ENCODE measurements at places on chromosomes 16 and 17.

- H3K27ac ChIP-seq: no peak overlapping the region
- H3K27me3 ChIP-seq: no peaks in the 10 kb centered on the region
- no peak for DNase-seq
- no peaks in the 10 kb centered on the region for H3K36me3 ChIP-seq
- H3K4me1 ChIP-seq: peaks cover 12% of the 10 kb centered on the region
These were observed 30.5 kb downstream of the SMPD3 start for GRCh38 chr16:68417711-68418301.

GRCh38 chr16:19555938-19556771 is 652 bp downstream of the VPS35L start:
- DNase-seq: peak; percentile 11
- H3K27me3 ChIP-seq: no peaks in the 10 kb centered on the region
- peaks cover 6% of the 10 kb centered on the region for H3K4me1 ChIP-seq
- peak overlapping the region; percentile 87 for H3K4me3 ChIP-seq

DNA sequence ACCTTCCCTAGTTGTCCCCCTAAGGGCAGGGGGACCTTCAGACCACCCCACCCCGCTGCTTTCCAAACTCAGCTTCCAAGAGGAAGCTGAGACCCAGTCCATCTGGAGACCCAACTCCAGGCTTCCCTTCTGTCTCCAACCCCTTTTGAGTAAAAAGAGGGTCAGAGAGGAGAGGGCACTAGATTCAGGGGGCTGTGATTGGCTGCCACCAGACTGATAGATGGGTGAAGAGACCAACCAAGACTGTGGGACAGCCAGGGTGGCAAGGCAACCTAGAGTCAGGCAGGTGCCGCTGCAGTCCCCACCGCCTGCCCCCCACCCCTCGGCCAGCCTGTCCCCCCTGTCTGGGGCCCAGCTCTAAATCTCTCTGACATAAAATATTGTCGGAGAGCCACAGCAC is 92.5 kb downstream of the SDK2 start:
- H3K27ac ChIP-seq: no peak overlapping the region
- H3K4me1 ChIP-seq: no peaks in the 10 kb centered on the region
- H3K27me3 ChIP-seq: peaks cover 10% of the 10 kb centered on the region
- H3K4me3 ChIP-seq: no peak overlapping the region
- no peak for DNase-seq
- no peaks in the 10 kb centered on the region for H3K36me3 ChIP-seq

DNA sequence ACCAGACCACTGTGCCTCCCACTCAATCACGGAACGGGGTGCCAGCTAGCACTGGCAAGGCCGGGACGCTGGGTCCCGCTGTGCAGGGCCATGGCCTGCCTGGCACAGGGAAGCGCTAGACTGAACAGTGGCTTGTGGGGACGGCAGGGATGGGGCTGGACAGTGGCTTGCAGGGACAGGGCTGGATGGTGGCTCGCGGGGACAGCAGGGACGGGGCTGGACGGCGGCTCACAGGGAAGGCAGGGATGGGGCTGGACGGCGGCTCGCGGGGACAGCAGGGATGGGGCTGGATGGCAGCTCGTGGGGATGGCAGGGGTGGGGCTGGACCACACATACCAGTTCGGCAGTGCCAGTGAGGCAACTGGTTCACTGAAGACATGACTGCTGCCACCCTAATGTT is 32.6 kb downstream of the LMF1 start:
- H3K27me3 ChIP-seq: no peaks in the 10 kb centered on the region
- H3K4me3 ChIP-seq: no peak overlapping the region
- no peaks in the 10 kb centered on the region for H3K4me1 ChIP-seq
- H3K36me3 ChIP-seq: peaks cover 33% of the 10 kb centered on the region
- DNase-seq: no peak
- no peak overlapping the region for H3K27ac ChIP-seq

DNA sequence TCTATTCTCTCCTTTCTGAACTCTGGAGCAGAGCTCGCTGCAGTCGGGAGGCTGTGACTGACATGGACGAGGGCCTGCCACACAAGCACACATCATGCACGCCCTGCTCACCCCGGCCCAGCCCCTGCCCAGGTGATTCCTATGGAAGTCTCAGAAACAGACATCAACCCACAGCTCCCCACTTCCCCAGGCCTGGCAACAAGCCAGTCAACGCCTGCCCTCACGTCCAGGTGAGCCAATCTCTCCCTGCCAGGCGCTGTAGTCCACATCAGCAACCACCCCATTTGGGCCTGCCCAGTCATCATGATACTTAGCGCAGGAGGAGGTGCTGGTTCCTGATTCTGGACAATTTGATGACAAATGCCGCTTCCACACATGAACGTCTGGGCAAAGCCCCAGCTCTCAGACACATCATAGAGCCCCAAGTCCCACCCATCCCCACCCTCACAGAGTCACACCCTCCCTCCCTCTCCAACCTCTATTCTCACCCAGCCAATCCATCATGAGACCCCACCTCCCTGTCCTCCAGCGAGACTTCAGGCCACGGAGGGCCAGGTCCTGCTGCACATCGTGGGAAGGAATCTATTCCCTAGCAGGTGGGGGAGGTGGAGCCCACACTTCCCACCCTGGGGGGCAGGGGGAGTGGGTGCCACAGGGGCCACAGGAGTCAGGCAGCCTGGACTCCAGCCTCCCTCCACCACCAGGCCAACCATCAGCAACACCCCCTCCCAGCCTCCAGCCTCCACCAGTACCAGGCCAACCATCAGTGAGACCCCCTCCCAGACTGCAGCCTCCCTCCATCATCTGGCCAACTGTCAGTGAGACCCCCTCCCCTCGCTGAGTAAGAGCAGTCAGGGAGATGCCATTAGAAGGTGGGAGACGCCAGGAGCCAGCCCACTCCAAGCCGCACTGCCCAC is 33.7 kb upstream of the GSG1L start:
- no peak overlapping the region for H3K27ac ChIP-seq
- H3K36me3 ChIP-seq: peaks cover 8% of the 10 kb centered on the region
- H3K27me3 ChIP-seq: no peaks in the 10 kb centered on the region
- no peaks in the 10 kb centered on the region for H3K4me1 ChIP-seq

DNA sequence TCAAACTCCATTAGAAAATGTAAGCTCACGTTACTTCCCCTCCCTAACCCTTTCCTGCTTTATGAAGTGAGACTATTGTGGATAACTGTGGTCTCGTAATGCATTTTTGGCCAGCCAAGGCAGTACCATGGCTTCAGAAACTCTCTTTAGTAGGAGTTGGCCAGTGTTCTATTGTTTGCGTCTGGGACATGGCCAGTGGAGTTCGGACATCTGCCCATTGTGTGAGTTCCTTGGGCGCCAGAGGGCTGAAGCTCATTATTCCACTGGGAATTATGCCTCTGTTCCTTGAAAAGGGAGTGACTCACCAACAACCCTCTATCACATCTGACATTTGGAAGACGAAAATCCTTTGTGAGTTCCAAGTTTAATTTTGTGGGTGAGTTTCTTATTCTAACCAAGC is 319.5 kb upstream of the SOX9 start:
- no peak overlapping the region for H3K27ac ChIP-seq
- H3K4me1 ChIP-seq: peaks cover 24% of the 10 kb centered on the region
- no peak for DNase-seq
- H3K36me3 ChIP-seq: peaks cover 5% of the 10 kb centered on the region
- no peaks in the 10 kb centered on the region for H3K27me3 ChIP-seq

- peaks cover 6% of the 10 kb centered on the region for H3K27me3 ChIP-seq
- no peaks in the 10 kb centered on the region for H3K36me3 ChIP-seq
- H3K4me1 ChIP-seq: peaks cover 10% of the 10 kb centered on the region
- no peak for DNase-seq
- H3K27ac ChIP-seq: no peak within 1 kb of the TSS
These were observed at the start of gene EVPL for GRCh38 chr17:76027159-76027839. Gene EVPL, minus strand, starts transcription at chr17:76027306. Its CDS starts 108 bp downstream, at chr17:76027198.

DNA sequence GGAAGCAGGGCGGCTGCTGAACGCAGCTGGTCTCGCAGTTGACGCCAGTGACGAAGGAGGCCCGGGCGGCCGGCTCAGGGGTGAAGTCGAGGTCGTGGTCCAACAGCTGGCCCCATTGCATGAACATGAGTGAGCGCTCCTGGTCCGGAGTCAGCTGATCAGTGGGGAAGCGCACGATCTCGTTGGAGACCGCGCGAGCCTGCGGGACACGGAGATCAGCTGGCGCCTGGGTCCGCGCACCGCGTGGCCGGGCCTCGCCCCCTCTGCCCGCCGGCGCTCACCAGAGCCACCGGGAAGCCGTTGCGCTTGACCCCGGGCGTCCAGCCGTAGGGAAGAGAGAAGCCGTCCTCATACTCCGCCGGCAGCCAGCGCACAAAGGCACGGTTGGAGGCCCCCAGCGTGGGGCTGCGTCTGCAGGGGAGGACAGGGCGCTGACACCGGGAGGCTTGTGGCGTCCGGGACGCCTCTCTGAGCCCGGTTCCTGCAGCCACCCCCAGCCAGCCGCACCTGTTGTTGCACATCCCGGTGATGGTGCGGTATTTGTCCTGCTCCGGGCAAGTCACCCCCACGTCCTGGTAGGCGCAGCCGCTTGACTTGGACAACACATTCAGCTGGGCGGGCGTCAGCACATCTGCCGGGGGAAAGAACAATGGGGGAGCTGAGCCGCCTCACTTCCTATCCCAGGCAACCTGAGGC is 1.6 kb downstream of the MPO start:
- DNase-seq: no peak
- peaks cover 32% of the 10 kb centered on the region for H3K27me3 ChIP-seq
- H3K4me1 ChIP-seq: no peaks in the 10 kb centered on the region

DNA sequence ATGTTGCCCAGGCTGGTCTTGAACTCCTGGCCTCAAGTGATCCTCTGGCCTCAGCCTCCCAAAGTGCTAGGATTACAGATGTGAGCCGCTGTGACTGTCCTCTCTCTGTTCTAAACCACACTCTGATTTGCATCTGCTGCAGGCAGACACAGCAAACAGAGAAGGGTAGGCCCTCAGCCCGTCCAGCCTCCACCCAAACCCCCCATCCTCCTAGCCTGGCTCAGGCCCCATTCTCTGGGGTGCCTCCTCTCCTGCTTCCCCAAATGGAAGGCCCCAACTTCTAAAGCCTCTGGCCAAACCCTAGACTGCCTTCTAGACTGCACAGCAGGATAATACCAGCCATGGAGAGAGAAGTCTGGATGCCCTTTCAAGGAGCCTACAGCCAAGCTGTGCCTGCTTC is 4.1 kb upstream of the GFAP start:
- no peak for DNase-seq
- no peaks in the 10 kb centered on the region for H3K36me3 ChIP-seq
- no peak overlapping the region for H3K4me3 ChIP-seq
- peaks cover 52% of the 10 kb centered on the region for H3K27me3 ChIP-seq
- H3K27ac ChIP-seq: no peak overlapping the region

DNA sequence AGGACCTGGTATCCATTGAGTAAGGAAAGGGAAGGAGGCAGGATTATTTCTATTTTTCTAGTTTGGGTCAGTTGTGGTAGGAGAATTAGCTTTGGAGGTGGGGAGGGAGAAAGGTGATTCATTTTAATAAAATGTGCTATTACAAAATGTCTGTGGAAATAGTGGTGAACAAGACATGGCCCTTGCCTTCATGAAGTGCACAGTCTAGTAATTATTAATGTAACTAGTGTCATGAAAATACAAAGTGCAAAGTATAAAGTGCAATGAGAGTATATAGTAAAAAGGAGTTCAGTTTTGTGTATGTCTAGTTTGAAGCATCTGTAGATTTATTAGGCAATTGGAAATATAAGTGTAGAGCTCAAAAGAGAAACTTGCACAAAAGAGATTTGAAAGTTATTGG is 11.9 kb downstream of the NFATC3 start:
- H3K27ac ChIP-seq: no peak overlapping the region
- no peaks in the 10 kb centered on the region for H3K27me3 ChIP-seq
- peaks cover 17% of the 10 kb centered on the region for H3K4me1 ChIP-seq
- no peak overlapping the region for H3K4me3 ChIP-seq

- no peaks in the 10 kb centered on the region for H3K27me3 ChIP-seq
- peaks cover 15% of the 10 kb centered on the region for H3K36me3 ChIP-seq
- no peak overlapping the region for H3K4me3 ChIP-seq
- DNase-seq: no peak
- H3K4me1 ChIP-seq: peaks cover 10% of the 10 kb centered on the region
- H3K27ac ChIP-seq: peak overlapping the region; percentile 84
These were observed 27.3 kb downstream of the TXNDC11 start for GRCh38 chr16:11715246-11715947.

- DNase-seq: no peak
- H3K27me3 ChIP-seq: peaks cover 15% of the 10 kb centered on the region
- no peak overlapping the region for H3K27ac ChIP-seq
These were observed 24.7 kb downstream of the DNAI2 start for GRCh38 chr17:74298778-74299177.

GRCh38 chr16:73387979-73388378 is 340.1 kb upstream of the ZFHX3 start:
- no peak for DNase-seq
- no peaks in the 10 kb centered on the region for H3K4me1 ChIP-seq
- no peaks in the 10 kb centered on the region for H3K36me3 ChIP-seq
- H3K27me3 ChIP-seq: peaks cover 53% of the 10 kb centered on the region

DNA sequence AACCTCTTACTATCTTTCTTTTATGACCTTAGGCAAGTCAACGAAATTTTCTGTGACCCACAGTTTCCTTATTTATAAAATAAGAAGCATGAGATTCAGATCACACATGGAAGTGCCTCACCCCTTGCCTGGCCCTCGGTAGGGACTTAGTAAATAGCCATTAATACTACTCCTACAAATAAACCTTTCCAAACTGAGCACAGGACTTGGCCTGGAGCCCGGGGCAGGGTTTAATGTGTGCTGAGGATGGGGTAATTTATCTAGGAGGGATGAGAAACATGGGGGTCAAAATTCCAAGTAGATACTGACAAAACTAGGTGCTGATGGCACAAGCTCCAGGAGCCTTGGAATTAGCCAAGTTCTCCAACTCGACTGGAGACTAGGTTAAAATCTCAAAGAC is 35.0 kb downstream of the PITPNC1 start:
- peaks cover 7% of the 10 kb centered on the region for H3K36me3 ChIP-seq
- DNase-seq: no peak
- no peaks in the 10 kb centered on the region for H3K27me3 ChIP-seq
- H3K27ac ChIP-seq: no peak overlapping the region
- H3K4me1 ChIP-seq: peaks cover 1% of the 10 kb centered on the region

DNA sequence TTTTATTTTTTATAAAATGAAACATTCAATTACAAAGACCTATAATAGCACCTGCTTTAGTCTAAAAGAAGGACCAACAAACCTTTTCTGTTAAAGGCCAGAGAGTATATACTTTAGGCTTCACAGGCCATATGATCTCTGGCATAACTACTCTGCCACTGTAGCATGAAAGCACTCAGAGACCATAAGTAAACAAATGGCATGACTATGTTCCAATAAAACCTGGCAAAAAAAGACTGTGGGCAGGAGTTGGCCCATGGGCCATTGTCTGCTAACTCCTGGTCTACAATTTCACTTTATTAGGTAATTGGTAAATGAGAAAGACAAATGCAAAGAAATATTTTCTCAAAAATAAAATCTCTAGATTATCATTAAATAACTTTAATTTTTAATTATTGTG is 14.9 kb downstream of the CEP112 start:
- peaks cover 21% of the 10 kb centered on the region for H3K36me3 ChIP-seq
- H3K4me1 ChIP-seq: no peaks in the 10 kb centered on the region
- no peak overlapping the region for H3K27ac ChIP-seq
- no peaks in the 10 kb centered on the region for H3K27me3 ChIP-seq

GRCh38 chr17:915538-916201 is 63.9 kb downstream of the NXN start:
- no peaks in the 10 kb centered on the region for H3K27me3 ChIP-seq
- H3K4me1 ChIP-seq: peaks cover 8% of the 10 kb centered on the region
- H3K27ac ChIP-seq: peak overlapping the region; percentile 87
- peaks cover 27% of the 10 kb centered on the region for H3K36me3 ChIP-seq
- no peak for DNase-seq
- H3K4me3 ChIP-seq: no peak overlapping the region

- peaks cover 1% of the 10 kb centered on the region for H3K4me1 ChIP-seq
- H3K27ac ChIP-seq: no peak overlapping the region
- DNase-seq: no peak
- no peak overlapping the region for H3K4me3 ChIP-seq
- H3K27me3 ChIP-seq: no peaks in the 10 kb centered on the region
- H3K36me3 ChIP-seq: no peaks in the 10 kb centered on the region
These were observed 8.3 kb upstream of the CDRT15 start for GRCh38 chr17:14245002-14245401.
